ENCODE measurements at places on chromosomes 6 and 20.

- no peak for DNase-seq
Observed at GRCh38 chr6:23181356-23182110, 612.2 kb downstream of the HDGFL1 start.

DNA sequence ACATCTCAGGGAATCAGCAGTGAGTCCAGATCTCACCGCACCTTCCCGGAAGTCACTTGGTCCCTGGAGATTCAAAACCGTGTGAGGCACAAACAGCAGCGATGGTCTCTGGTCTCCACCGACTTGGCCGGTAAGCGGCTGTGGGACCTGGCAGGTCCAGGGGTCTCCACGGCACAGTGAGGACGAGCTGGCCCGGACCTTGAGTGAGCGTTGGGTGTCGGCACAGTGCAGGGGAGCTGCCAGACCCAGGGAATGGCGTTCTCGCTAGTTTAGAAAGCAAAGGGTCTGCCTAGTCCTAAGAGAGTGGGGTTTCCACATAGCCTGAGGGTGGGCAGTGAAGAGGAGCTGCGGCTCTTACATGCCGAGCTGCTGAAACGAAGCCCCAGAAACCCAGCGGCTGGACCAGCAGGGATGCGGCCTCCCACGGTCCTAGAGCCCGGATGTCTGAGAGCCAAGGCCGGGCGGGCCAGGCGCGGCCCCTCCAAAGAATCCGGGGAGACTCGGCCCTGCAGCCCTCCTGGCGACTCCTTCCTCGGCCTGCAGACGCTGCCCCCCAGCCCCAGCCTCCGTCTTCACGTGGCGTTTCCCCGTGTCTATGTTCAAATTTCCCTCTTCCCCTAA is 185.0 kb downstream of the ERMARD start:
- no peak for DNase-seq

DNA sequence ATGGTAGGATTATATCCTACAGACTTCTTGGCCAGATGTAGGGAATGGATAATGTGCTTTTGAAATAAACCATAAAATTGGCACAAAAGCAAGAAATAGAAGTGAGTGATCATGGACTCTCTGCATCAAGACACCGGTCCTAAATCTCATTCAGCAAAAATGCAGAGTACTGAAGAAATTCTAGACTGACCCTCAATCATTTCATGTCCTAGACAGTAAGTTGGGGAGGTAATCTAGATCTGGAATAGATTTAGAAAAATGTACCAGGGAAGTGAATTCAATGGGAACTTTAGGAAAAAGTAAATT is 69.7 kb upstream of the ADTRP start:
- DNase-seq, result no peak

DNA sequence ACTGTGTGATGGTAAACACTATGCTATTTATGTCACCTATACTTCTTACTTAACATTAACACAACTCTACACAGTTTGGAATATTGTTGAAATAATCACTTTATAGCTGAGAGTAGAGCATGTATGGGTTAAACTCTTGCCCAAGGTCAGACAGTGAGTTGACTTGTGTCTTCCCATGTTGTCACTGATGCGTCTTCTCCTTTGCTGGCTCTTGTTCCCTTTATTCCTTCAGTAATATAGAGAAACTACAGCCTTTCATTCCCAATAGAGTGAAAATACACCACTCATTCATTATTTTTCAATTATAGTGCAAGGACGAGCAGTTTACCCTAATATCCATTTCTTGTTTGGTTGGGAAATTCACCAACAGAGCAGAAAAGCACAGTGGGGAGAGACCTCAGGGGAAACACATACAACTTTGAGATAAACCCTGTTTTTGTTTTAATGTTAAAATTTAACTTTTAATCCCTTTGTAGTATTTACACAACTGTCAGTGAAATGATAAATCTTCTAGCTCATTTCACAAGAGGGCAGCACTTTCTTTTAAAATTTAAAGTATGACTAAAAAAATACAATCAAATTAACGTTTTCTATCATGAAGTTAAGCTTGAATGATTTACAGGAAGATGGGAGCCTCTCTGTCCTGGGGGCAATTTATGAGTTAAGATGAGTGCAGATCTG is 363.0 kb downstream of the UTRN start:
- DNase-seq, result no peak

- no peak for DNase-seq
Observed at GRCh38 chr20:14861028-14861699, 523.8 kb upstream of the FLRT3 start.

GRCh38 chr20:53582574-53583351 is 10.9 kb downstream of the ZNF217 start:
- no peak for DNase-seq

- DNase-seq, result no peak
Observed at GRCh38 chr6:71238351-71238750, 50.3 kb upstream of the OGFRL1 start.

DNA sequence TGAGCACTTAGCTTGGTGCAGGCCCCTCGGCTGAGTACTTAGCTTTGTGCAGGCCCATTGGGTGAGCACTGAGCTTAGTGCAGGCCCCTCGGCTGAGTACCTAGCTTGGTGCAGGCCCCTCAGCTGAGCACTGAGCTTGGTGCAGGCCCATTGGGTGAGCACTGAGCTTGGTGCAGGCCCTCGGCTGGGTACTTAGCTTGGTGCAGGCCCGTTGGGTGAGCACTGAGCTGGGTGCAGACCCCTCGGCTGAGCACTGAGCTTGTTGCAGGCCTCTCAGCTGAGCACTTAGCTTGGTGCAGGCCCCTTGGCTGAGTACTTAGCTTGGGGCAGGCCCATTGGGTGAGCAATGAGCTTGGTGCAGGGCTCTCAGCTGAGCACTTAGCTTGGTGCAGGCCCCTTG is 387.1 kb downstream of the THBS2 start:
- no peak for DNase-seq

DNA sequence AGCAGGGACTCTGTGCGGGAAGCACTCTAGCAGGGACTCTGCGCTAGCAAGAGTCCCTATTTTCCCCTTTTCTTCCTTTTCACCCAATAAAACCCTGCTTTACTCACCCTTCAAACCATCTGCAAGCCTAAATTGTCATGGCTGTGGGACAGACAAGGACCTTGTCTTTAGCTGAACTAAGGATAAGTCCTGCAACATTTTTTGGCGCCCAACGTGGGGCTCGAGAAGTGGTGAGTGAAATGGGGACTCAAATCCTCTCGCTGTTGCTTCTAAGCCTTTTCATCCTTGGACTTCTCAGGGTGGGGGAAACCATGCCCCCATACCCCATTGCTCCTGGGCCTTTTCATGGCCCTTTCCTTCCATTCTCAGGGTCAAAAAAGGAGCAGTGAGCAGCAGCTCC is 46.4 kb downstream of the IMPG1 start:
- DNase-seq, result no peak

DNA sequence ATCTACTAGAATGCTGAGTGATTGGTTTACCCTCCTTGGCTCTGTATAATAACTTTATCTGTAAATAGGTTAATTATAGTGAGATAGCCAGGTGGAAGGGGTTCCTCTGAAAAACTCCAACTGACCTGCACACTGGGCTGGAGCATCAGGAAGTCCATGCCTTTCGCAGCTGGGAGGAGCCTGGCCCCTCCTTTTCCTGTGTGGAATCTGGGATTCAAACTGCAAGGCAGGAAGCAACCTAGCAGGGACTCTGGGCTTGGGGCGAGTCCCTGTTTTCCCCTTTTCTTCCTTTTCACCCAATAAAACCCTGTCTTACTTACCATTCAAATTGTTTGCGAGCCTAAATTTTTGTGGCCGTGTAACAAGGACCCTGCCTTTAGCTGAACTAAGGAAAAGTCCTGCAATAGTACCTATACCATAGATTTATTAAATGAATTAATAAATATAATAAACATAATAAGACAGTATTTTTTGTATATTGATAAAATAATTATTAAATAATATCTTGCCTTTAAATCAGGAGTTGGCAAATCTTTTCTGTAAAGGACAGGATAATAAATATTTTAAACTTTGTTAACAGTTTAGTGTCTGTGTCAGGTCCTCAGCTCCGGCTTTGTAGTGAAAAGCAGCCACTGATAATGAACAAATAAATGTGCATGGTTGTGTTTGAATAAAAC is 406.2 kb upstream of the MMS22L start:
- DNase-seq, result no peak

DNA sequence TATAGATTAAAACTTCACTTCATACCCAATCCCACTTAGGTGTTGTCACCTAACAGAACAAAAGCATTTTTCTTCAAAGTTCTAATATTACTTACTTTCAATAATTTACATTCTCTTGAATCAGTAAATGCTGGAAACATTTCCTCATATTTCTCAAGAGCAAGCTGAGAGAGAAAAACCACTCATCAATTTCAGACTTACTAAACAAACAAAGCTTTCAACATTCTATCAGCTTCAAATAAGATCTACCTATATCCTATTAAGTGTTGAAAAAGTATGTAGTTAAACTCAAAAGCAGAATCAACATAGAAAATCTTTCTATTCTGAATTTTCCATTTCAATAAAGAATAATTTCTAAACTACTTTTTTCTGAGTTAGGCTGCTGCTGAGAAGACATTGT is 17.8 kb downstream of the GZF1 start:
- no peak for DNase-seq

DNA sequence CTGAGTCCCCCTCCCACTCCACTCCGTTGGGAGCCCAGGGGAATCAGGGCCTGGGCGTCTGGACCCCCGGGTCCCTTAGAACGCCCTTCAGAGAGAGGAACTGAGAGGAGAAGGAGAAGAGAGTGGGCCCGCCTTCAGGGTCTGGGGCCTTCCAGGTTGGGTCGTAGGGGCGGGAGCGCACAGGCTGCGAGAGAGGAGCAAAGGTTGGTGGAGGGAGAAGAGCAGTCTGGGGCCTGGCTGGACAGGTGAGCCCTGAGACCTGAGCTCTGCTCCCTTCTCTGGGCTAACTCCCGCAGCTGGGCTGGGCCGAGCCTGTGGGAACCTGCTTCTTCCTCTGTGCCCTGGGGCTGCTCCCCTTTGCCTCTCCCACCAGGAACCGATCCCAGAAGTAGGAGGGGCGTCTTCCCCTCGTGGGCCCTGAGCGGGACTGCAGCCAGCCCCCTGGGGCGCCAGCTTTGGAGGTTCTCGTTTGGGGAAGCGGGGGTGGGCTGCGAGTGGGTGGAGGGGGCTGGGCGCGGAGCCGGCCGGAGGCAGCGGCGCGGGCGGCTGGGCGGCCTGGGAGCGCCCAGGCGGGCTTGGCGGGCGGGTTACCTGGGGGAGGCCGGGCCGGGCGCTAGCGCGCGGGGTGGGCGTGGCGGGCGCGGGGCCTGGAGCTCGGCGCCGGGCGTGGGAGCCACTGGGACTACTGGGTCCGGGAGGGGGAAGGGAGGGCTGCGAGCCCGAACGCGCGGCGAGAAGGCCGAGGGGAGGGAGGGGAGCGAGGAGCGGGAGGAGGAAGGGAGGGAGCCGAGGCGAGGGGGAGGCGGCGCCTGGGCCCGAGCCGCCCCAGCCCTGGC is at the start of gene DDR1:
Gene DDR1, plus strand, starts transcription at position 835 of the 836 bp plus-strand sequence. CDS start 4,211 bp downstream, outside the sequence.
- no peak for DNase-seq

DNA sequence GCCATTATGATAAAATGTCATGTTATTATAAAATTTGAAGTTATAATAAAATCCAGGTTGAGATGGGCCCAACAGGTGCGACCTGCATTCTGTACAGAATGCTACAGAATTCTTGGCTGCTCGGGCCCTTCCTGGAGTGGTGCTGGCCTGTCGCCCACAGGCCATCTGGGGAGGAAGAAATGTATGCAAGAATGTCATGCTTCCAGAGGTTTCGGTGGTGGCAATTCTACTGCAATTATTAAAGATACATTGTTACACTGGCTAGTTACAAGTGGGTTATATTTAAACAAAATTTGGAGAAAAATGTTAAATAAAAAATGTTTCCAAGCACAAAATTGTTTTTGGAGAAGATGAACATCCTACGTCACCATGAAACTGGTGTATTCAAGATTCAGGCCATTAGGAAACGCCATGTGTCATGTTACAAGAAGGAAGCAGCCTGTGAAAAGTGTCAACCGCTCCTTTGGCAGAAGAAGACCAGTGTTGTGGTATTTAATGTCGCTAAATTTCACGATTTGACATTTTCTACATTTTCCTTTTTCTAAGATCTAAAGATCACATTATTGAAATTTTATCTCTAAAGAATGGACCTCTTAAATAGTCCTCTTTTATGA is 7.1 kb downstream of the RAMACL start:
- no peak for DNase-seq

DNA sequence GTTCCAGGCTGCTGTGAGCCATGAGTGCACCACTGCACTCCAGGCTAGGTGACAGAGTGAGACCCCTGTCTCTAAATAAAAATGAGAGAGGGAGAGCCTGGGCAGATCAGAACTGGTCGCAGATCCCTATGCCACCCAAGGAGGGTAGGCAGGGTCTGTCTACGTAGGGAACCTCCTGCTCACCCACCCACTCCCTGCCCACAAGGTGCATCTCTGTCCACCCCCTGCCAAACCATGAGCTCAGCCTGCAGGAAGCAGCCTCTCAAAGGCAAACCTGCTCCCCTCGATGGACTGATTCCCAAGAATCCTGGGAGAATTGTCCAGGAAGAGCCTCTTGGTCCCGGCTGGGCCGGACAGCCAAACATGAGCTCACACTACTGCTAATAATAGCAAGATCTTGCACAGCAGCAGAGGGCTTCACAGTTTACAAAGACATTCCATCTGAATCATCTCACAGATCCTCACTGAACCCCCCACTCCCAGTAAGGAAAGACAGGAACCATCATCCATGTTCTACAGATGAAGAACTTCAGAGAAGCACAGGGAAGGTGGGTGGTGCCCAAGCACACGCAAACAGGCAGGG is 27.8 kb upstream of the TLDC2 start:
- no peak for DNase-seq

- DNase-seq, result no peak
Observed at GRCh38 chr6:43807228-43808061, 37.4 kb downstream of the VEGFA start.

DNA sequence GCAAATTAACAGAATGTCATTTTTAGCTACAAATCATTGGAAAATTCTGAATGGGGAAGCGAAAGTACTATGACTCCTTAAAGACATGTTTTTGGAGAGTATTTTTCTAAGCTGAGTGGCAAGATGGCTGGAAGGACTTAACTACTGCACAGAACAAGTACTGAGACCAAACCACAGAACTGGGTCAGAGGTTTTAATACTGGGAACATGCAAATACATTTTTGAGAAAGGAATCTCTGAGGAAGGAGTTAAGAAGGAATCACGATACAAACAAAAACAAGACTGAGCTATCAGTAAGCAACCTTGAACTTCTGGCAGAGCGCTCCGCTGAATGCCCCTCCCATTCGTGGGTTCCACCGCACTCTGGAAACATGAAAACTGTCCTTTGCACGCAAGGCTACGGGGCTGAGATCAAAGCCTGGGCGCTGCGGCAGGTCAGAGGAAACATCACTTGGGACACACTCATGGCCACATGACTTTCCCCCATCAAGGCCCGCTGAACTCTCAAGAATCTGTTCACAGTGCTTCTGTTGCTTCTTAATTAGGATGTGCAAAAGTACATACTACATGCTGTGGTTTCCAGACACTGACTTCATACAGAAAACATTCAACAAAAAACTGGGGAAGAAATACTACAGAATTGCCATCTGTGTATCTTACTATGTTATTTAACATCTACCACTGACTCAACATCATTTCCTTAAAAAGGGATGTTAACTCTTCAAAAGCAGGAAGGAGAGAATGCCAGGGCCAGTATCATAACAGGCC is 27.8 kb downstream of the SLC23A2 start:
- no peak for DNase-seq

GRCh38 chr6:10297832-10298231 is 117.0 kb downstream of the TFAP2A start:
- DNase-seq, result no peak

GRCh38 chr6:75467284-75467683 is 26.3 kb downstream of the FILIP1 start:
- DNase-seq, result no peak

GRCh38 chr6:139597771-139598755 is 223.6 kb upstream of the CITED2 start:
- no peak for DNase-seq

All from stimulated activated CD8-positive, alpha-beta memory T cell treated with anti-CD3 and anti-CD28 coated beads, Interleukin-4, amount 100 ng/mL, for 1 hour (primary cell).